T follicular helper cell (primary cell): ENCODE measurements at places on chromosomes 1 and 21.

DNA sequence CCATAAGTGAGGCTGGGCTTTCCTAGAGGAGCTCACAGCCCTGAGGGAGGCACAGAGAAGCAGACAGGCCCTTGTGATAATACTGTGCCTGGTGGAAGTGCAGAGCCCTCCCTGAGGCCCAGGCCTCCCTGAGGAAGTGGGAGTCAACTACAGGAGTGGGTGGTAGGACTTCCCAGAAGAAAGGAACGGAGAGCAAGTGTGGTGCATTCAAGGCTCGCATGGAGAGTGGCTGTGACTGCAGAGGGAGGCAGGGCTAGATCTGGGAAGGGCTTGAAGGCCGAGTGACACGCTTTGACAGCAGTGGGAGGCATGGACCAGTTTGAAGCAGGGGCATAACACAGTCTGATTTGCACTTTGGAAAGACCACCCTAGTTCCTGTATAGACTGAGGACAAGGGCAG, 37.3 kb downstream of the AZIN2 start:
- no peak for DNase-seq

DNA sequence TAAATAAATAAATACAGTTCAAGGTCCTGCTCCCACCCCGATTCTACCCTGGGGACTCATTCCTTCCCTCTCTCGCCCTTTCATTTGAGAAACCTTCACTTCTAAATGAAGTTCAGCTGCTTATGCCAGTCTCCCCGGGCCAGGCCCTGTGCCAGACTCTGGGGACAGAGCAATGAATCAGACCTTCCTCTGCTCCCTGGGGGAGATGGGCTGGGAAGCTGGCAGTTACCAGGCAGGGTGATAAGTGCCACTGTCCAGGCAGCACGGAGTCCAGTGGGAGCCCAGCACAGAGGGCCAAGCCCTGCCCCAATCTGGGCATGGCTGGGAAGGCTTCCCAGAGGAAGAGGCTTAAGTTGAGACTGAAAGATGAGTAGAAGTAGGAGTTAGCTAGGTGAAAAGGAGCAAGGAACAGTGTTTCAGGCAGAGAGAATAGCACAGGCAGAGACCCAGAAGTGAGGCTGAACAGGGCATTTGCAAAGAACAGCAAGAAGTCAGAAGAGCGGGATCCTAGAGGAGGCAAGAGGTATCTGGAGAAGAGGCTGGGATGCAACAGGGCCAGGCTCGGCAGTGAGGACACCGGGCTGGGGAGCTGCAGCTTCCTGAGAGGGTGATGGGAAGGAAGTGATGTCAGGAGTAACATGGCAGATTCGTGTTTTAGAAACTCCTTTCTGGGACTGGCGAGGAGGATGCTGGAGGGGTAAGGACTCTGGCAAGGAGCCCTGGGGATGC, 13.5 kb downstream of the KCNQ4 start:
- DNase-seq = no peak

DNA sequence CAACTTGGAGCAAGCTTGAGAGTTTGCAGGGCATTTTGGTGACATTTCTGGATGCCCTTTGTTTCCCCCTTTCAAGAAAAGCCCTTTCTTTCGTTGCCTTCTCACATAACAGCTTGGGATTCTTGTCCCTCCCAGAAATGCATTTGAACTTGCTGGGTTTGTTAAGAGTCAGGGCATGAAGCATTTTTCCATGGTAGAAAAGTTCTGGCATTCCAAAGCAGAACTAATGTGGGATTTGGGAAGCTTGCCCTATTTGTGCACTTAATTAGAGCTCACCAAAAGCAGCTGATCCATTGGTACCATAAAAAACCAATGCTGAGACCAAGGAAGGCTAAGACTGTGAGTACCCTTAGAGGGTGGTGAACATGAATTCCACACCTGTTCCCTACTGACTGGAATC, 99.8 kb upstream of the HOOK1 start:
- DNase-seq = no peak

DNA sequence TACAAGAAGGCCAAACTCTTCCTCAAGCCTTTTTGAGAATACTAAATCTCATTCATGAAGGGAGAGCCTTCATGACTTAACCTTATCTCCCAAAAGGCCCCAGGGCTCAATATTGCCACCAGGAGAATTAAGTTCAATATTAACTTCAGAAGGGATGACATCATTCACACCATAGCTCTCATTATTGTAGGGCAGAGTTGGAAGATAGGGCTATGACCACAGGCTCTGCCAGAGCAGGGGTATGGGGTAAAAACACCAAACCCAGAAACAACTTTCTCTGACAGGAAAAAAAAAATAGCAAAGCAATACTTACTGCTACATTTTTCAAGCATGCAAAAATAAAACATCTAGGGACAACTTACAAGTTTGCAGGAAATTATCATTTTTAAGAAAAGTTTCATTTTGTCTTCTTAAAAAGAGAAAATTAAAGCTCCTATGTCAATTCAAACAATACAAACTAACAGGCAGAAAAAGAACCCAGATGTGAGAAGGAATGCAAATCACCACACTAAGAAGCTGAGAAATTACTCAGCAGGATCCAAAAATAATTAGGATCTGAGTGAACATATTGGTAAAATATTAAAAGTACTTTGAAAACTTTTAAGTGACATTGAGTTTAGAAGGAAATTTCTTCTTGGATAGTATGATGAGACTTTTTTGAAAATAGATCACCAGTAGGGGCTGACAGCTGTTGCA, 1156.5 kb downstream of the NCAM2 start:
- DNase-seq = no peak

DNA sequence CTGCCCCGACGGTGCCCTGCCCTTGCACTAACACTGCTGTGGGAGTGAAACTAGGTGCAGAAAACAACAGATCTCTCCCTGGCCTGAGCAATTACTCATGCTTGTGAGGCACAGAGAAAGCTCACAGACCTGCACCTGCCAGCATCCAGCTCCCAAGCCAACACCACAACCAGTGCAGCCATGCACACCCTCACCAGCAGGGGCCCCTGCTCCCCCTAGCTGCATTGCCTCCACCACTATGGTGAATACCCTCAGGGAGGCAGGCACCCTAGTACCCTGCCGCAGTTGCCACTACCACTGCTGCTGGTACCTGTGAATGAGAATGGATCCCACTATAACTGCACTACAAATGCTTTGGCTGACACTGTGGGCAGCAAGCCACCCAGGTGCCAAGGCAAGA, 7.1 kb upstream of the DIRAS3 start:
- DNase-seq = no peak

- no peak for DNase-seq
Observed at GRCh38 chr1:1624443-1625403, 7.2 kb upstream of the MMP23B start.

DNA sequence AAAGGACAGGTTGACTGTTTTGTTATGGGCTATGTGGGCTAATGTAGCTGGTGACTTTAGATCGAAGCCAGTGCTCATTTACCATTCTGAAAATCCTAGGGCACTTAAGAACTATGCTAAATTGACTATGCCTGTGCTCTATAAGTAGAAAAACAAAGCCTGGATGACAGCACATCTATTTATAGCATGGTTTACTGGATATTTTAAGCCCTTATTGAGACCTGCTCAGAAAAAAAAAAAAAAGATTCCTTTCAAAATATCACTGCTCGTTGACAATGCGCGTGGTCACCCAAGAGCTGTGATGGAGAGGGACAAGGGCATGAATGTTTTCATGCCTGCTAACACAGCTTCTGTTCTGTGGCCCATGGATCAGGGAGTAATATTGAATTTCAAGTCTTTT, 48.1 kb downstream of the CAMSAP2 start:
- DNase-seq = no peak

- DNase-seq = no peak
Observed at GRCh38 chr1:154784416-154784815, 85.7 kb downstream of the KCNN3 start.

DNA sequence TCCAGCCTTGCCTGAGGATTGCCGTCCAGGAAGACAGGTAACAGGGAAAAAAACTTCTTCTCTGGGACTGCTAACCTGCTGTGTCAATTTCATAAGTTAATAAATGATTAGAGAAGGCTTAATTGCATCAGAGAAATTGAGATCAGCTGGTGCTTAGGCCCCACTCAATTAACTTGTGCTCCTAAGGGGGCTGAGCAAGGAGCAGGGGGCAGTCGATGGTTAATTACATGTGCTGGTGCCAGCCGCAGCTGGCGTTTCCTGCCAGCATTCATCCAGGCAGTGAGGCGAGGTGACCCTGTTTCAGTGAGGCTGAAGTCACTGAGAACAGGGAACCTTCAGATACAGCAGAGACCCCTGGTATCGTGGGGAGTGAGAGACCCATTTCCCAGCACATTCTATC, 60.0 kb downstream of the FAM163A start:
- DNase-seq = no peak

- no peak for DNase-seq
Observed at GRCh38 chr1:113963281-113963906, 15.9 kb upstream of the OLFML3 start.

DNA sequence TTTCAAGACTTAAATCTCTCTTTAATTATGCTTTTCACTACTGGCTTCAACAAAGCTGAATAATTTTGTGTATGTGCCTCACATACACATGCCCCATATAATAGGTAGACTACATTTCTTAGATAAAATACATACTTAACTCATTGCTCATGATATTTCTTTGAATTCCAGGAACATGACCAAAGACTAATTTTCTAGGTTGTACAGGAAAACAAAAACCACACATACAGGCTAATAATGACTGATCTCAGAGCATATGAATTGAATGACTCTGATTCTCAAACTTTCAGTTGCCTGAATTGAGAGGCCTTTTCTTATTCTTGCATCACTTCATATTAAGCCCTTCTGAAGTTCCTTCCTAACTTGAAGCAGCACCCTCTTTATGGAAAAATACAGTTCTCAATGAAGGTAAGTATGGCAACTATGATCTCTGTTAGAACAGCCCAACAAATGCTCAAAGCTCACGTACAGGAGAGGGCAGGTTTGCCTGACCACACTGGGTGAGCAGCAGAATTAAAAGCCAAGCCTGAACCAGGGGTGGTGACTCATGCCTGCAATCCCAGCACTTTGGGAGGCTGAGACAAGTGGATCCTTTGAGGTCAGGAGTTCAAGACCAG, 22.6 kb upstream of the UAP1 start:
- DNase-seq = no peak

- no peak for DNase-seq
Observed at GRCh38 chr1:26418865-26419349, 8.3 kb downstream of the LIN28A start.

DNA sequence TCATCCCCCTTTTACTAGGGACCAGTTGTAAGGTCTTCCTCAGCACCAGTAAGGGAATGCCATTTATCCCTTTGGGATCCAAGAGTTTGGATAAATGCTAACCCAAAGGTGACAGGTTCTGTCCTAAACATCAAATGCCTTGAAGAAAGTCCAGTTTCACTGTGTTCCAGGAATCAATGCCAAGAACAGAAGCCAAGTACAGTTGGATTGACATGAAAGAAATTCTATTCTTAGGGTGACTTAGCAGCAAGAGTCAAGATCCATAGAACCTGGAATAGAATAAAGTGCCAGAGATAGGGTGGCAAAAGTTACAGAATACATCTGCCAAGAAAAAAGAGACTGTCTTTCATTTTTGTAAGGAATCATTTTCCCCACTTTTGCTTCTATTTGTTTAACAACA, 94.9 kb upstream of the ADAMTS5 start:
- DNase-seq = no peak

GRCh38 chr1:15684468-15685291, 560 bp downstream of the PLEKHM2 start:
- DNase-seq = peak; percentile 15

GRCh38 chr1:7695497-7696117, 75.5 kb upstream of the VAMP3 start:
- no peak for DNase-seq

GRCh38 chr1:25990702-25991395, 7.0 kb downstream of the PAFAH2 start:
- no peak for DNase-seq

GRCh38 chr1:100394285-100394684, 42.0 kb downstream of the CDC14A start:
- DNase-seq = no peak

GRCh38 chr1:201904579-201904978, 15.9 kb downstream of the SHISA4 start:
- DNase-seq = no peak

DNA sequence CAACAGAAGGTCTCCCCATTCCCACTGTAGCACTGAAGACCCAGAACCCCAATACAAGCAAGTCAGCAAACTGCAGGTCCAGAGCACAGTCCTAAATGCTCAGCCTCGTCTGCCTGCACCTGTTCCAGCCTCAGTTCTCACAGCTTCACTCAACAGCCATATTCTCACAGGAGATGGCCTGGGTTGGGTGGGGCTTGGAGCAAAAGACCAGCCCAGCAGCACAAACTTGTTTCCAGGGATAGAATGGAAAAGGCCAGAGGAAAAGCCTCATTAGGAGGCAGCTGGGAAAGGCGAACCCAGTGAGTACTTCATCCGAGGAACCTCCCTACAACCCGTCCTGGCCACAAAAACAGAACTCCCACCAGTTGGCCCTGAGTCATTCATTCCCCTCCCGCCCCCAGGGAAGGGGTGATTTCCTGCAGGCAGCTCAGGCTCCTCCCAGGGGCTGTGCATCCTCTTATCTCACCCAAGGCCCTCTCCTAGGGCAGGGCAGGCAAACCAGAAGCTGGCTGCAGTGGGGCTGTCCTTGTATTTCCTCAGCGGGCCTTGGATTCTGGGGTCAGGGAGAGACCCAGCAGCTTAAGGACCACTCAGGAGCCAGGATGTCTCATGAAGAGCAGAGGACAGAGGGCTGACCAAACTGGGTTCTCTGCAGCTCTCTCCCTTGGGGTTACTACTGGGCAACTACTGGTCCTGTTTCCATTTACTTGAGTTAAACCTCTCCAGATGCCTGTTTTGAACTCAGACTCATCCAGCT, 7.4 kb upstream of the MPL start:
- no peak for DNase-seq

DNA sequence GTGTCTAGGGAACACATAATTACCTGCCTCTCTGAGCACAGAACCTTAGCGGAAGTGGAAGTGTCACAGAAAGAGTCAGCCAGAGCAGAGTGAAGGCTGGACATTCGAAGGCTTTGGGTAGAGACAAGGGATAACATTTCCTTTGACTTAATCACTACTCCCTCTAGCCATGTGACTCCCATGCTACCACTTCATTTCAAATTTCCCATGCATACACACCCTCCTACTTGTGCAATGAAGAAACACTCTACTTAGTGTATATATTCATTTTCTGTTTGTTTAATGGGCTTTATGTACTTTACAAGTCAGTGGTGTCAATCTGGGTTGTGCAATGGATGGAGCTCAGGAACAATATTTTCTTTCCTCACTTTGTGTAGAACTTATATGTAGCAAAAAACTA, 6.9 kb downstream of the ANKRD35 start:
- DNase-seq = no peak

- no peak for DNase-seq
Observed at GRCh38 chr1:178649582-178650350, 75.3 kb upstream of the RALGPS2 start.
